ENCODE measurements at places on chromosomes 5 and 9.

- peak; percentile 82 for DNase-seq
Observed at GRCh38 chr9:35116898-35117551, 1.4 kb upstream of the ATOSB start.

- DNase-seq: no peak
Observed at GRCh38 chr9:124258607-124259157, 933 bp downstream of the NEK6 start.

GRCh38 chr9:100473276-100474081, 530 bp downstream of the TMEFF1 start:
- no peak for DNase-seq

- DNase-seq: no peak
Observed at GRCh38 chr5:93599399-93600120, 16.5 kb downstream of the NR2F1 start.

GRCh38 chr5:10116594-10116993, 133.1 kb downstream of the ATPSCKMT start:
- DNase-seq: no peak

DNA sequence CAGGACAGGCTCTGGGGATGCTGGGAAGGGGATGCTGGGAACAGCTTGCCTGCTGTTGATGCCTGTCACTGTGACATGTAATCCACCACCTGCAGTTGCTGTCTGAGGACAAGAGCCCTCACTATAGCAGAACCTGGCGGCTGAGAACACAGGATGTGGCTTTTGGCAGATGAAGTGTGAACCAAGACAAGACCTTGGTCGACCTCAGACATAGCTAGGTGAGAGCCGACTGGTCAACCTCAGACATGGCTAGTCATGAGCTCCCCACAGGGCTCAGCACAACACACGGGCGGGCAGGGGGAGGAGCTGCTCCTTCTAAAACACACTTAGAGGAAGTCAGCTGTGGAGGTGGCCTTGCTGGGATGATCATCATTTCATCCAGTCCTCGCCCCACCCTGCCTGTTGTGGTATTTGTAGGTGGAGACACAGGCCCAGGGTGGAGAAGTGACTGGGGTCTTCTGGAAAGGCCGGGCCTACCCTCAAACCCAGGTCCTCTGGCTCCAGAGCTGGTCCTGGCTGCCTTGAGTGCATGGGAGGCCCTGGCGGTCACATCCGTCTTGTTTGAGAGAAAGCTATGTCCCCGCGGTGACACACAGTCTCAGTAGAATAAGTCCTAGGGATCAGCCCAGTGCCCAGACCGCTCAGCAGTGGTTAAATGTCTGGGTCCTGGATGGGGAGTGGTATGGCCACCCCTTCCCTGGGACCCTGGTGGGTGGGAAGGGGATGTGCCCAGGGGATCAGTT, 6.1 kb downstream of the SUSD3 start:
- DNase-seq: peak; percentile 71

GRCh38 chr9:2242831-2243330, 227.7 kb downstream of the SMARCA2 start:
- DNase-seq: no peak

- DNase-seq: no peak
Observed at GRCh38 chr9:68669218-68669617, 35.8 kb upstream of the PIP5K1B start.

- no peak for DNase-seq
Observed at GRCh38 chr5:116595498-116595897, 20.9 kb upstream of the SEMA6A start.

GRCh38 chr9:77876091-77876490, 155.5 kb downstream of the GNAQ start:
- no peak for DNase-seq

DNA sequence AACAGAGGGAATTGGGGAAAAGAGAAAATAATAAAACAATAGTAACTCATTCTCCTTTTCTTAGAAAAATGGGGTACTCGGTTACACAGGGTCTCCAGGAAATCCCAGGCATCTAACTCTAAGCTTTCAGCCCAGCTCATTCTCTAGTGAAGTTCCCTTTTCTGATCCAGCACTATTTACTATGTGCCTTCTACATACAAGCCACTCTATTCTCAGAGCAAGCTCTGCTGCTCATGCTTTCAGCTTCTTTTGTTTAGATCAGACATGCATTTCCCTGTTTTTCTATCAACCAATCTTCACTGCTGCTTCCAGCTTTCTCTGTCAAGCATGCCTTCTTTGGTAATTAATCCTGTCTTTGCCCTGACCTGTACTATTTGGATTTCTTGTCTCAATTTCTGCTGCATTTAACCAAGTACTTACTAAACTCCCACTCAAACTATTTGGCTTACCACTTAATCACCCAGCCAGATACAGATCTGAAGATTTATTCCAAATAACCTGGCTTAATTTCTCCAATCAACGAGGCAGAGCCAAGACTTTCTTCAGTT, 25.3 kb downstream of the OSMR start:
- no peak for DNase-seq

DNA sequence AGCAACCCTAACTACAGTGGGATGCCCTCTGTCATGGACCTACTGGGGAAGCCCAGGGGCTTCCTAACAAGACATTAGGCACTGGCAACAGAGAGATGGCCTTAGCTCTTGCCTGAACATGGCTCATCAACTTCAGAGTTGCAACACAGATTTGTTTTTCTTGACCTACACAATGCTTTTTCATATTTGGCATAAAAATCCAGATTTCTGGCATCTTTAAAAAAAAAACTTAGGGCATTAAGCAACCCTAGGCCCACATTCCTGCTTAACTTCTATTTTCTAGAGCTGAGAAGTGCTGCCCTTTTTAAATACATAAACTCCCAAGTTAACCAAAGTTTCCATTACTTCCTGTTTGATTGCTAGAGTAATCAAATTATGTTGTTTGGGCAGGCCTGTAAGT, 8.0 kb downstream of the GRIA1 start:
- no peak for DNase-seq

DNA sequence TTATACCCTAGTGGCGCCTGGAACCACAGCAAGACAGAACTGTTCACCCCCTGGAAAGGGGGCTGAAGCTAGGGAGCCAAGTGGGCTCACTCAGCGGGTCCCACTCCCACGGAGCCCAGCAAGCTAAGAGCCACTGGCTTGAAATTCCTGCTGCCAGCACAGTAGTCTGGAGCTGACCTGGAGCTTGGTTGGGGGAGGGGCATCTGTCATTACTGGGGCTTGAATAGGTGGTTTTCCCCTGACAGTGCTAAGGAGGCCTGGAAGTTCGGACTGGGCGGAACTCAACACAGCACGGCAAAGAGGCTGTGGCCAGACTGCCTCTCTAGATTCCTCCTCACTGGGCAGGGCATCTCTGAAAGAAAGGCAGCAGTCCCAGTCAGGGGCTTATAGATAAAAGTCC, 19.5 kb downstream of the BTNL3 start:
- no peak for DNase-seq

- DNase-seq: no peak
Observed at GRCh38 chr9:113621980-113622379, 158.5 kb downstream of the RGS3 start.

- no peak for DNase-seq
Observed at GRCh38 chr5:6713274-6714225, at the start of gene TENT4A. Gene TENT4A, plus strand, starts transcription at chr5:6713432. Its CDS starts 552 bp downstream, at chr5:6713984.

DNA sequence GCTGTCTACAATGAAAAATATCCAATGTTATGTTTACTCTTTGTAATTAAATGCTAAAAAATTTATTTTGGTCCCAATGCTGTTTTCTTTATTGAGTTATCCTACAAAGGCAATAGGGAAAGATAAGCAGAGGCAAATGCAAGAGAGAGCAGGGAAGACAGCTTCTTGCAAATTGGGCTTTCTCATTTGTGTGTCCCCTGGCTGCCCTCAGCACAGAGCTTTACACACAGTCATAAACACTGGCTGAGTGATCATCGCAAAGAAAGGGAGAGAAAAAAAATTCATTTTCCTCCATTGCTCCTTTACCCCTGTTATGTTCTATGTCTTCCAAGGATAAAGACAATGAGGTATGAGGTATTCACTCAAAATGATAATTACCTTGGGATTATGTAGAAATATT, 2.3 kb upstream of the TSSK1B start:
- no peak for DNase-seq

- no peak for DNase-seq
Observed at GRCh38 chr5:142222866-142223558, 101.8 kb downstream of the SPRY4 start.

DNA sequence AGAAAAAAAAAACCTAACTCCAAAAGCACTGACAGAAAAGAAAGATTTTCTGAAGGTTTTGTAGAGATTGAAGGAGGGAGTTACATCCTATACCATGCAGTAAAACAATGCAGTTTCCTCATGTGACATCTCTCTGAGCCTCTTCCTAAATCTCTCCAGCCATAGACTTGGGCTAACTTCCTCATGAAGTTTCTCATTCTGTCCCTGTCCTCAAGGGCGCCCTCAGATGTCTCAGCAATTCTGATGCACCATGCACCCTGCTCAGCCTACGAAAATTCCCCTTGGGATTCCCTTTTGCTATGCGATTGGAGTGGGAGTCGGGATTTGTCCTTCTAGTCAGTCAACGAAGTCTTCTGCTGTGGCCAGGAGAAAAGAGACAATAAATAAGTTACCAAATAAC, 68.9 kb downstream of the FAT2 start:
- no peak for DNase-seq

DNA sequence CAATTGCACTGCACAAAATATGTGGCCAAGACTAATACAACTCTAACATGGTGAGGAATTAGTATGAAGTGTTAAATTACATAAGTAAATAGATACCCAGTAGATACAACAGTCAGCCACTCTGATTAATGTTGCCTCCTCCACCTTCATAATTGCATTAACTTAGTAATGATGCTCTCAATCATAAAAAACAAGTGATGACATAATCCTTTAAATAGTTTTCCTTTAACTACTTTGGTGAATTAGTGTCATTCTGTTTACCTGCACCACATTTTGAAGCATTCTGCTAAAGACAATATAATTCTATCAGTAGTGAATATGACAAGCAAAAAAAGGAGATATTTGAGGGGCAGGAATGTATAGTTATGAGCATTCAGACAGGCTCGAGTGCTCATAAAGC, 265.9 kb upstream of the SLC24A2 start:
- DNase-seq: no peak

GRCh38 chr9:136087741-136088480, 7.2 kb downstream of the NACC2 start:
- no peak for DNase-seq

GRCh38 chr5:4804691-4805360, 335.3 kb upstream of the ADAMTS16 start:
- DNase-seq: no peak

DNA sequence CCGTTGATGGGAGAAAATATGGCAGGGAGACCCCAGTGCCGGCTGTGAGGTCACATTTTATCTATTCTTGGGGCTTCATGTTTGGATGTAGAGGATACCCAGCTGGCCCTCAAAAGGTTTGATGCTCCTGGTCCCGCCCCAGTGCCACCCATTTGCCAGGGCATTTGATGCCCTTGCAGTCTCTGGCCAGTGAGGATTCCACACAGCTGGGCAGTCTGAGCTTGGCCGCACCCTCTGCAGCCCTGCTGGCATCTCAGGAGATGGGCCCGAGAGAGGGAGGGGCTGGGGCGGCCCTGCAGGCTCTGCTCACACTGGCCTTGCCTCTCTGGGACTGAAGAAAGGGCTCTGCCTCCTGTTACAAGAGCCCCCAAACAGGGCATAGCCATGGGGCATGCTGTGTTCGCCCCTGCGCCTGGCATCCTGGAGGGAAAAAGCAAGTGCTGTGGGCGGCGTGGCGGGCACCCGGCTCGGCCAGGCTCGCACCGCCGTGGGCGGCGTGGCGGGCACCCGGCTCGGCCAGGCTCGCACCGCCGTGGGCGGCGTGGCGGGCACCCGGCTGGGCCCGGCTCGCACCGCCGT, 27.6 kb downstream of the ADAMTSL2 start:
- DNase-seq: no peak

GRCh38 chr5:10069637-10070313, 179.9 kb downstream of the ATPSCKMT start:
- DNase-seq: no peak

- no peak for DNase-seq
Observed at GRCh38 chr9:124251204-124251603, 6.5 kb upstream of the NEK6 start.

DNA sequence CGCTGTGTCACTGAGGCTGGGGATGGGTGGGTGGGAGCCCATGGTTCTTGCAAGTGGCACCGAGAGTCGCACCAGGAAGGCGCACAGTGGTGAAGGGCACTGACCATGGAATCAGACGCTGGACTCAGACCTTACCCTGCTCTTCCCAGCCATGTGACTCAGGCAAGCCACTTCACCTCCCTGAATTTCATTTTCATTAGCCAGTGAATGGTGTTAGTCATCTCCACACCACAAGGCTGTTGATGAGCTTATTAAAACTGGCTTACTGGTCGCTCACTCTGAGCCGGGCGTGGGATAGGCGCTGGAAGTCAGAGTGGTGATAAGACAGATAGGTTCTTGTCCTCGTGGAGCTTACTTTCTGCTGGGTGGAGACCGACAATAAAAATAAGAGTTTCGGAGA, 25.1 kb downstream of the FGF18 start:
- DNase-seq: no peak

DNA sequence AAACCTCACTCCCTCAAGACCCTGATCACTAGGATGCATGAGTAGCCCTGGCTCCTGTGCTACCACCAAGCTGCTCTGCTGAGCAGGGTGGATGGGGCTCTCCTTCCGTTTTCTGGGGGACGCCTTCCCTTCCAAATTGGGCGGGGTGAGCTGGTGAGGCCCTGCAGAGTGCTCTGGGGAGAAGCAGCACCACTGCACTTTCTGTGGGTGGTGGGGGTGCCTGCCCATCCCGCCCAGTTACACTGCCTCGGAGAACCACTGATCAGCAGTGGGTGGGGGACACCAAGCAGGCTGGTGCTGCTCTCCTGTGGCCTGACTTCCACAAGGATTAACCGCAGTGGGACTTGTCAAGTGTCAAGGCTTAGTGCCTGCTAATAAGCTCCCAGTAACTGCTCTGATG, 19.0 kb downstream of the GFPT2 start:
- DNase-seq: no peak

GRCh38 chr9:6132650-6133049, 83.0 kb upstream of the IL33 start:
- no peak for DNase-seq

GRCh38 chr9:89543621-89544278, 45.8 kb upstream of the SEMA4D start:
- DNase-seq: no peak

GRCh38 chr5:76794871-76795270, 24.0 kb upstream of the F2RL1 start:
- no peak for DNase-seq

DNA sequence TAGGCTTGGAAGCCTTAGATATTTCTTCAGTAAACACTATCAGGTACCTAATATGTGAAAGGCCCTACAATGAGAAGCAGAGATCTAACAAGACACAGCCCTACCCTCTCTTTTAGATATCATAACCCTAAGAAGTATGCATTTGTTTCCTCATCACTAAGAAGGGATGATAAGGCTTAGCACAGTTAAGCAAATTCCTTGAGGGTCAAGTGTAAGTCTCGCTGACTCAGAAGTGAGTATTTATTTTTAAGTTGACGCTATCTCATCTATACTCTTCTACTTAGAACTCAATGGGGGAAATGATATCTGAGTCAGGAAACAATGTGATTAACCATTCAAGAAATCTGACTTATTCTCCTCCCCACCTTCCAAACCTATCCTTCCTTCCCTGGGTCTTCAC, 149.7 kb downstream of the ESM1 start:
- no peak for DNase-seq

- no peak for DNase-seq
Observed at GRCh38 chr9:123359106-123359505, 3.1 kb downstream of the CRB2 start.

All from bone marrow (tissue), 2 donors.